ENCODE measurements at places on chromosomes 2 and 18. TPM values are rescaled to one million over a fixed set of nuclear protein-coding genes. Genes with fewer than 3 reads are reported as not detected.

- no peak for DNase-seq
Observed at GRCh38 chr2:18518116-18519111, 42.0 kb downstream of the RDH14 start.

DNA sequence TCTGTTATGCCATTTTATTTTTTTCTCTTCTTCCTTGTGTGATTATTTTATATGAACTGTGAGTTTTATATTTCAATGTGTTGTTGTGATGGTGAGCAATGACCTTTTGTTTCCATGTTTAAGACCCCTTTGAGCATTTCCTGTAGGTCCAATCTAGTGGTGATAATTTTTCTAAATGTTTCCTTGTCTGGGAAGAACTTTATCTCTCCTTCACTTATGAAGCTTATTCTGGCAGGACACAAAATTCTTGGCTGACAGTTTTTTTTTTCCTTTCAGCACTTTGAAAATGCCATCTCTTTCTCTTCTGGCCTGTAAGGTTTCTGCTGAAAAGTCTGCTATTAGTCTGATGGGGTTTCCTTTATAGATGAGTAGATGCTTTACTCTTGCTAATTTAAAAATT lies 53.2 kb downstream of the G6PC2 start:
- DNase-seq, result no peak

- DNase-seq, result no peak
Observed at GRCh38 chr2:32712870-32713269, 85.0 kb downstream of the TTC27 start.

GRCh38 chr2:240956935-240957655 lies 41.3 kb upstream of the SNED1 start:
- no peak for DNase-seq

GRCh38 chr2:147980940-147981528 lies 39.5 kb downstream of the ORC4 start:
- no peak for DNase-seq

- DNase-seq, result no peak
Observed at GRCh38 chr2:196234672-196235071, 63.3 kb upstream of the STK17B start.

GRCh38 chr2:110173523-110173922 lies 31.3 kb downstream of the NPHP1 start:
- no peak for DNase-seq

- no peak for DNase-seq
Observed at GRCh38 chr2:152676461-152676860, 40.8 kb downstream of the PRPF40A start.

DNA sequence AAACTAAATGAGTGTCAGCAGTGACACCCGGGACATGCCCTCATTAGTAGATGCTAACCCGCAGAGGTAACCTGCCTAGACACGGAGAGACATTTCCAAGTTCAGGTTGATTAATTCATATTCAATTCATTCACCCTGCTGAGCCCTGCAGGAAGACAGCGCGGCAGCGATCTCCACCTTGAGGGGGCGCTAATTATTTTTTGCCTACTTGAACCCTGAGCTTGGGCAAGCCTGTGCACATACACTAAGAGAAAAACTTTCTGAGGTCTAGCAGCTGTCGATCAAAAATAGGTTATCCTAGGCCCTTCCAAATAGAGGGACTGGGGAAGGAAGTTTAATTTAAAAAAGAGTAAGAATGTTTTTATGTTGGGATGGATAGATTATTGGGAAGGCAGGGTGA lies 1.3 kb upstream of the LYPD6 start:
- DNase-seq, result no peak

DNA sequence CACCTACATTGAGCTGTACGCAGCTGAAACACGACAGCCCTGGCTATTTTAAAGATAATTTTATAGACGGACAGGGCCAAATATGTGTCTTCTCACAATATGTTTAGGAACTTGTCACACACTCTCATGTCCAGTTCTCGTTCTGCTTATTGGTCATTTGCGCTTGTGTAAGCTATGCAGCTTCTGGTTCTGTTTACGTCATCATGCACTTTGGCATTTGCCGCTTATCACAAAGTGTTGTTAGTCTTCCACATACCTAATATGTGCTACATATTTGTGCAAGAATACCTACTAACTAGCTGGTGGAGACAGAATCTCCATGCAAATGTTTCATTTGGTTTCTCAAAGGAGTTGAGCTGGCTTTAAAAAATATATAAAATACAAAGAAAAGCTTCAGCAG lies 7.5 kb upstream of the ZNF516 start:
- DNase-seq, result no peak

- no peak for DNase-seq
Observed at GRCh38 chr18:57441071-57441794, 6.1 kb downstream of the ONECUT2 start.

DNA sequence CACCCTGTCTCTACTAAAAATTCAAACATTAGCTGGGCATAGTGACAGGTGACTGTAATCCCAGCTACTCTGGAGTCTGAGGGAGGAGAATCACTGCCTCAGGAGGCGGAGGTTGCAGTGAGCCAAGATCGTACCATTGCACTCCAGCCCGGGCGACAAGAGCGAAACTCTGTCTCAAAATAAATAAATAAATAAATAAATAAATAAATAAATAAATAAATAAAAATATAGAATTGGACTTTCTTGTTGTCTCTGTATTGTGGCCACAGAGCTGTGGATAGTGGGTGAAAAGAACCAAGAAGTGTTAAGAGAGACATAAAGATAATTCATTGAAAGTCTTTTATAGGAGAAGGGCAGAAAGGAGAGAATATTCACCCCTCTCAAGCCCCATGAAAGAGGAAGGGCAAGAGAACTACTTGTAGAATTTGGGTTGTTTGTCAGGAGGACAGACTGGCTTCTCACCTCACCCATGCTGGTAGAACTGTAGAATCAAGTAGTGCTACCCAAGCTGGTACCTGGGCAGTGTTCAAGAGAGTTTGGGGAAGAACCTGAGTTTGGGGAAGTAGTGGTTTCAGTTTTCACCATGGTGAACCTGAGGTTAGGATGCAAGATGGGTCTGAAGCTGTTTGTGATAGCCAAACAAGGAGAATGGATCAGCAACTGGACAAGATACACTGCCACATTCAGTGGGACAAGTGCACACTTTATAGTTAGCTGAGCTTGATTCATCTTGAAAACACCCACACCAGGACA lies 256.5 kb downstream of the CD226 start:
- DNase-seq, result no peak

- no peak for DNase-seq
Observed at GRCh38 chr2:112134120-112134519, 4.1 kb upstream of the FBLN7 start.

The UPP2 gene
- total RNA-seq, result 0.11 TPM

DNA sequence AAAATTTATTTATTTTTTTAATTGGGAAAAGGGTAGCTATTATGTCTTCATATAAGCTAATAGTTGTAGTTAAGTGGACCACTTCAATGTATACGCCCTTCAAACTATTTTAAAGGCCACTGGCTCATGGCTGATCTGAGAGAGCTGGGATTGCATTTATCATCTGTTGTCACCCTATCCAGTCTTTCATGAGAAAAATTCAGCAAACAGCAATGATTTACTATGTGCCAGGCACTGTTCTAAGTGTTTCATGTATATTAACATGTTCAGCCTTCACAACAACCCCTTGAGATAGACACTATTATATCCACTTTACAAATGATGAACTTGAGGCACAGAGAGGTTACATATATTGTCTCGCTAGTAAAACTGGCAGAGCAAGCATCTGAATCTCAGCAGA lies 66.1 kb upstream of the ZNF397 start:
- DNase-seq, result no peak

GRCh38 chr2:9996321-9996720 lies 44.8 kb downstream of the GRHL1 start:
- DNase-seq, result no peak

DNA sequence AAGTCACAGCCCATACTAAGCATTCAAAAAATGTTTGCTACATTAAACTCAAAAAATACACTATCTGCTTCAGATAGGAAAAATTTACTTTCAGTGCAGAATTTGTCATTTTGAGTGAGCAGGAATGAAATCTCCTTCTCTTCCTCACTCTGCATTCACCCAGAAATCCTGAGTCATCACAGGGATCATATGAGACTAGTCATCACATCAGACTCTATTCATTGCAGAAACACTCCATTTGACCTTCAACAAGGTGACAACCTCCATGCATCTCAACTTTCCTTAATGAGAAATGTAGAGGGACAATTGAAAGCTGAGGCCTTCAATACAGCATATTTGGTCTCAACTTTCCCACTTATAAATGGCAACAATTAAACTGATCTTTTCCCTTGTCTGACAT lies 130.4 kb upstream of the CYP26B1 start:
- DNase-seq, result no peak

DNA sequence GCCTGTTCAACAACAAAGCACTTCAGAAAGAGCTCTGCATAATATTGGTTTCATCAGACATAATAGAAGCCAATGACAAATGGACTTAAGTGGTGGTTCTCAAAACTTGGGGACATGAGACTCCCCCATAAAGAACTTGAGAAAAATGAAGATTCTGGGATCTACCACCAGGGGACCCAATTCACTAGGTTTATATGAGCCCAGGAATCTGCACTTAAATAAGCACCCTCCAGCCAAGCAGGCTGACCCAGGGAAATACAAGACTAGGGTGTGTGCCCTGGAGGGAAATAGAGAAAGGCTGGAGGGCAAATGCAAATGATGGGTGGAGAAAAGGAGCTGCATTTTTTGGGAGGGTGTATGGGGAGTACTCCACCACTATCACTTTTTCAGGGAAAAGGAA lies 52.5 kb downstream of the SATB2 start:
- DNase-seq, result no peak

The SCN2A gene
- 0.33 TPM for total RNA-seq

The SLC19A3 gene
- total RNA-seq, result 2.6 TPM

DNA sequence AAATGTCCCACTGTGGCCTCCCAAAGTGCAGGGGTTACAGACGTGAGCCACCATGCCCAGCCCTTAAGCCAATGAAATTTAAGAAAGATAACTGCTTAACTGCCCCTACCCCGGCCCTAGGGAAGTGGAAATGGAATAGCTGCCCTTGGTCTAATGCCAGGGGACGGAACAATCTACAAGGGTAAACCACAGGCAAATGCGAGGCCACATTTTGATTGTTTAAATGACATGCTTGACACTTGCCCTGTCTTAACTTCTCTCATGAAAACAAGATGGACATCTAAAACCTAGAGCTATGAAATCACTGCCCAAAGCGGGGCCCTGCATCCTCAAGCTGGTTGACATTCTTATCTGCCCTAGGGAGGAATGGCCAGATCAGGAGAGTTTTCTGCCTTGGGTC lies 5.5 kb upstream of the ITSN2 start:
- no peak for DNase-seq

- no peak for DNase-seq
Observed at GRCh38 chr2:15388406-15389325, 172.5 kb downstream of the NBAS start.

The SIX3 gene
- total RNA-seq, result not detected

DNA sequence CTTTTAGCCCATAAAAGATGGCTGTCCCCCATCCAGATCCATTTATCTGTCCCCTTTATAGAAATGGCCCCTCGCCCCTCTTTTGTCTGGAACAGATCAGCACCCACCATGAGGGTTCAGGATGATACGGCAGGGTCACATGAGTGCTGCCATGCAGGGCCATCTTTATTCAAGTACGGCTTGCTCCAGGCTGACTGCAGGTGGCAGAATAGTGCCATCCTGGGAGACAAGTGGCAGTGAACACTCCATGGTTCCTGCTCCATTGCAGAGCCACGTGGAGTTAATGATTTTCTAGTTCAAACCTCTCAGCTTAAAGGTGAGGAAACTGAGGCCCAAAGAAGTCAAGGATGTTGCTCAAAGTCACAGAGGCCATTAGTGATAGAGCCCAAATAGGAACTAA lies 180.6 kb downstream of the CLIP4 start:
- DNase-seq, result no peak

- DNase-seq, result no peak
Observed at GRCh38 chr2:211259831-211260476, 703.6 kb downstream of the CPS1 start.

- DNase-seq, result no peak
Observed at GRCh38 chr2:102922321-102922720, 160.5 kb downstream of the TMEM182 start.

GRCh38 chr2:48562281-48562680 lies 32.3 kb downstream of the STON1 start:
- no peak for DNase-seq

- DNase-seq, result no peak
Observed at GRCh38 chr2:195818106-195818505, 161.1 kb downstream of the SLC39A10 start.

DNA sequence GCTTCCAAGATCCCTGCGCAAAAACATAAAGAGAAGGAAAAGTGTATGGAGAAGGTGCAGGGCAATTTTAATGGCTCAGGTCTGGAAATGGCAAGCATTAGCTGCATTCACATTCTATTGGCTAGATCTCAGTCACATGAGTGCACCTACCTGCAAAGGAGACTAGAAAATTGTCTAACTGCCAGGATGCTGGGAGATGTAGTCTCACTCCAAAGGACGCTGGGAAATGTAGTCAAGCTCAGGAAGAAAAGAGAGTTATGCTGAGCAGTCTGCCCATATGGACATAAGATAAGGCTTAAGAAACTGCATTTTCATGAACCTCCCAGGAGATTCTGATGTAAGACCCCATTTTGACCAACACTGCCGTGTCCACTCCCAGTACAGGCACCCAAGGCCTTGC lies 9.5 kb upstream of the KLHL29 start:
- no peak for DNase-seq

DNA sequence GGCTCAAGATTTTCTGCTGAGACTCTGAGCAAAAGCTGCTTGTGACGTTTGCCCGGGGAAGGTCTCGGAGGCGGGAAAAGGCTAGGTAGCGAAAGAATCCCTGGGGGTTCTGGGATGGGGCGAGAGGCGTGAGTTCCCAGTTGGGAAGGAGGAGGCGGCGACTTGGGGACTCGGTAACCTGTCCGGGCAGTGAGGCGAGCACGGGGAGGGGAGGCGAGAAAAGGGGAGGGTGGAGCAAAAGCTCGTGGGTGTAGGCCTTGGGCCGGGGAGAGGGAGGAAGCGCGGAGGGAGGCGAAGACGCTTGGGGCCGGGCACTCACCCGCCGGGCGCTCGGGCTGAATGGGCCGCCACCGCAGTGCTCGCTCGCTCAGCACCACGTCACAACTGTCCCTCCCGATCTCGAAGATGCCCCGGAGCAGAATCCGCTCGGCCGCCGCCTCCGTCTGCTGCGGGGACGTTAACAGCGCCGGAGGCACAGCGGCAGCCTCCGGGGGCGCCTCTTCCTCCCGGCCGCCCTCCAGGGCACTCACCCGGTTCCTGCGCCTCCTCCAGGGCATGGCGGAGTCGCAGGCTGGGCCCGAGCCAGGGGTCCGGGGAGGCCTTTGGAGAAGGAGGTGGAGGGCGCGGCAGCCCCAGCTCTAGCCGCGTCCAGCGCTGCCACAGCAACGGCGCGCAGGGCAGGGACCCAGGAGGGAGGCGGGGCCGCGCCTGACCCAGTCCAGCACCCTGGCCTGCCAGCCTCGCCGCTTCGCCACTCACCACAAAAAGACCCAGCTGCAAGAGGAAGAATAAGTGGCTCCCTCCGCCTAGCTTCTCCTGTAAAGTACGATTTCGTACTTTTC lies at the start of gene CERKL:
CERKL (minus strand) TSS at position 656 of the 842 bp plus-strand sequence; CDS start at position 557, 99 bp downstream.
- peak; percentile 36 for DNase-seq

The INPP1 gene
- total RNA-seq, result 15.6 TPM
